ENCODE measurements at places on chromosomes 16 and 17.

DNA sequence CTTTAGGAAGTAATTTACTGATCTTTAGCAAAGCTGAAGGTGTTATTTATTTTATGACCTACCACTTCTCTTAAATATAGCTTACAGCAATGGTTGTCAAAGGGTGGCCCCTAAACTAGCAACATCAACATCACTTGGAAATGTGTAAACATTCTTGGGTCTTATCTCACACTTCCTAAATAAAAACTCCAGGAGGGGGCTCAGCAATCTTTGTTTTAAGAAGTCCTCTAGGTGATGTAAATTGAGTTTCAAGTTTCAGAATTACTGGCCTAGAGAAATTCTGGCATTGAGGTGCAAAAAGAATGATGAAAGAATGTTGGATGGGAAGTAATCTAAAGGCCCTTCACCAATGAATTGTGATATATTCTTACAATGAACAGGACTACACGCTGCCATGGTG is 142.3 kb downstream of the HS3ST4 start:
- H3K27me3 ChIP-seq: peaks cover 29% of the 10 kb centered on the region
- no peak overlapping the region for H3K4me3 ChIP-seq
- H3K27ac ChIP-seq: no peak overlapping the region
- no peaks in the 10 kb centered on the region for H3K36me3 ChIP-seq
- H3K4me1 ChIP-seq: peaks cover 2% of the 10 kb centered on the region
- no peak for DNase-seq

DNA sequence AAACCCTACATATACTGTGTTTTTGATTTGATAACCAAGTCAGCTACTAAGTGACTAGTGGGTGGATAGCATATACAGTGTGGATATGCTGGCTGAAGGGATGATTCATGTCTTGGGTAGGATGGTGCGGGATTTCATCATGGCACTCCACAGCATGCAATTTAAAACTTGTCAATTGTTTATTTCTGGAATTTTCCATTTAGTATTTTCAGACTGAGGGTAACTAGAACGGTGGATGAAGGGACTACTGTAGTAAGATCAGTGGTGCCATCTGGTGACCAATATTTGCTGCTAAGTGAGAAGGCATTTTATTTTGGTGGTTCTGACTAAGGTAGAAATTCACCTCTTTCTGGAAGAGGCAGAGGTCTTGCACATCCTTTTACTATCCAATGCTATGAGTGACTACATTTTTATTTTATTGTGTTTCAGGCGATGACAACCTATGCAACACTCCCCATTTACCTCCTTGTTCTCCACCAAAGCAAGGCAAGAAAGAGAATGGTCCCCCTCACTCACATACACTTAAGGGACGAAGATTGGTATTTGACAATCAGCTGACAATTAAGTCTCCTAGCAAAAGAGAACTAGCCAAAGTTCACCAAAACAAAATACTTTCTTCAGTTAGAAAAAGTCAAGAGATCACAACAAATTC is 3.1 kb downstream of the CDC6 start:
- H3K27me3 ChIP-seq: peaks cover 6% of the 10 kb centered on the region
- DNase-seq: no peak
- H3K4me3 ChIP-seq: no peak overlapping the region
- H3K4me1 ChIP-seq: peaks cover 39% of the 10 kb centered on the region
- H3K36me3 ChIP-seq: peaks cover 60% of the 10 kb centered on the region

GRCh38 chr16:50309527-50310307 is 43.4 kb downstream of the ADCY7 start:
- no peaks in the 10 kb centered on the region for H3K27me3 ChIP-seq
- H3K27ac ChIP-seq: peak overlapping the region; percentile 61
- no peak overlapping the region for H3K4me3 ChIP-seq
- DNase-seq: no peak
- peaks cover 15% of the 10 kb centered on the region for H3K4me1 ChIP-seq
- peaks cover 21% of the 10 kb centered on the region for H3K36me3 ChIP-seq

DNA sequence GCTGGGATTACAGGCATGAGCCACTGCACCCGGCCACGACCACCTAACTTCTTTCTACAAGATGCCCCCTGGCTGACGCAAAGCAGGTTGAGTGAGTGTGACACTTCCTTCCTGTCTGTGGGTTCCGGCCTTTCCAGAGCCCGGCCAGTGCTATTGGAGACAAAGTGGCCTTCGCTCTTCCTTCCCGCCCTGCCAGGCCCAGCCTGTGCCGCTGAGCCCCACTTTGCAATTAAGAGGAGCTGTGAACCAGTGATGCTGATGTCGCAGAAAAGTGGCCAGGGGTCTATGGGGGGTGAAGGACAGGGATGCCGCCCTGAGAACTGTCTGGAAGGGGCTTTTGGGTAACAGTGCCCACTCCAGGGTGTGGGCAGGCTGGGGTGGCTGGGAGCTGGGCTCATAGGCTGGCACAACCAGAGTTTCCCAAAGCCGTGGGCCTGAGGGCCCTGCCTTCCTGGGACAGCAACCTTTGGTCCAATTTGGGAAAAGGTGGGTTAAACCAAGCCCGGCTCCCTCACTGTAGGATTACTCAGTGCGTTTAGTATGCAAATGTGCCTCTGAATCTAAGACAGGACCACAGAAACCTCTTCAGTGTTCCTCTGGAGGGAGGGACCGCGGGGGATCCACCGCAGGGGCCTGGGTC is 174.9 kb downstream of the SEC14L1 start:
- no peak for DNase-seq
- no peak overlapping the region for H3K27ac ChIP-seq
- peaks cover 17% of the 10 kb centered on the region for H3K4me1 ChIP-seq
- no peak overlapping the region for H3K4me3 ChIP-seq
- no peaks in the 10 kb centered on the region for H3K36me3 ChIP-seq
- H3K27me3 ChIP-seq: no peaks in the 10 kb centered on the region

- no peak overlapping the region for H3K27ac ChIP-seq
- no peaks in the 10 kb centered on the region for H3K27me3 ChIP-seq
- DNase-seq: no peak
Observed at GRCh38 chr16:54985156-54985555, 54.5 kb downstream of the IRX5 start.

Data from activated naive CD8-positive, alpha-beta T cell treated with anti-CD3 and anti-CD28 coated beads for 36 hours (primary cell).